ENCODE measurements at places on chromosomes 2 and 18. TPM values are rescaled to one million over a fixed set of nuclear protein-coding genes. Genes with fewer than 3 reads are reported as not detected.

GRCh38 chr18:14086458-14087231, 45.6 kb downstream of the ZNF519 start:
- H3K4me3 ChIP-seq: no peak overlapping the region
- H3K4me1 ChIP-seq: no peaks in the 10 kb centered on the region
- no peaks in the 10 kb centered on the region for H3K27me3 ChIP-seq
- no peaks in the 10 kb centered on the region for H3K36me3 ChIP-seq
- peak; percentile 66 for DNase-seq

The UGT1A10 gene
- not detected for total RNA-seq

GRCh38 chr18:78884502-78884901, 95.1 kb upstream of the SALL3 start:
- DNase-seq: no peak
- H3K27ac ChIP-seq: no peak overlapping the region
- H3K4me3 ChIP-seq: no peak overlapping the region
- H3K4me1 ChIP-seq: no peaks in the 10 kb centered on the region
- no peaks in the 10 kb centered on the region for H3K36me3 ChIP-seq
- no peaks in the 10 kb centered on the region for H3K27me3 ChIP-seq

The NEU2 gene
- not detected for total RNA-seq

The LIPG gene
- 75.2 TPM for total RNA-seq

The ADCYAP1 gene
- 0.40 TPM for total RNA-seq

The FNDC4 gene
- total RNA-seq: 15.6 TPM

- no peaks in the 10 kb centered on the region for H3K36me3 ChIP-seq
- no peak overlapping the region for H3K27ac ChIP-seq
- peaks cover 6% of the 10 kb centered on the region for H3K4me1 ChIP-seq
- no peaks in the 10 kb centered on the region for H3K27me3 ChIP-seq
- no peak overlapping the region for H3K4me3 ChIP-seq
Measured at GRCh38 chr18:11324956-11325882, 175.8 kb upstream of the PIEZO2 start.

The SOX11 gene
- 16.6 TPM for total RNA-seq

DNA sequence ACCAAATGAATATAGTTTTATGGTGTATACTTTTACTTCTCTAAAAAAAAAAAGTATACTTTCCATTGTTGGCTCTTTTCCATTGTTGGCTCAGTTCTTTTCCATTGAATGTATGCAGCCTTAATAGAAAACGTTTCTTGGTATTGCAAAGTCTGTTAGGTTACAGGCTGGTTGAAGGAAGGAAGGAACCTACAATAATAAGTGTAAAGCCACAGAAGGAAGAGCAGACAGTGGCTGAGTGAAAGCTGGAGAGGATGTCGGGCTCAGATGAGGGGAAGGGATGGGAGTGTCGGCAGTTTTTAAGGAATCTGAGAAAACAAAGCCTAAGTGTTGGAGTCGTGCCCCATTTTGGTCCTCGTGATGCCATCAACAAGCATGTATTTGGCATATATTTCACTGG, 6.8 kb downstream of the COPS8 start:
- H3K27ac ChIP-seq: peak overlapping the region; percentile 39
- no peaks in the 10 kb centered on the region for H3K27me3 ChIP-seq
- H3K36me3 ChIP-seq: peaks cover 3% of the 10 kb centered on the region
- no peak overlapping the region for H3K4me3 ChIP-seq
- H3K4me1 ChIP-seq: no peaks in the 10 kb centered on the region

- no peak overlapping the region for H3K27ac ChIP-seq
- no peak for DNase-seq
- no peaks in the 10 kb centered on the region for H3K27me3 ChIP-seq
- no peak overlapping the region for H3K4me3 ChIP-seq
- H3K4me1 ChIP-seq: no peaks in the 10 kb centered on the region
Measured at GRCh38 chr2:119293254-119293653, 69.6 kb downstream of the STEAP3 start.

DNA sequence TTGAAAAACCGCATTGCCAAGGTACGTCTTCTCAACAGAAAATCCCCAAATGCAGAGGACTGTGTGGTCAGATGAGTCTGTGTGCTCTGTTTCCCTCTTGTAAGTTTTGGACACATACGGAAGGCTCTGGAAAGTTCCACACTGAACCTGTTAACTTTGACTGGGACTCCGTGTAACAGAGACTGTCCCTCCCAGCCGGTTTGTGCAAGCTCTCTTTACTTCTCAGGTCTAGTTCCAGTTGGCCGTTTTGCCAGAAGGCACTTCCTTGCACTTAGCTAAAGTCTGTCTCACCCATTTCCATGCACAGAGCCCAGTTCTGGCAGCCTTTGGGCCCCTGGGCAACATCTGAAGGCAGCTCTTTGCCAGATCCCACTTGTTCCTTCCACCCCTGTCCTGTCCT, 22.0 kb downstream of the EFHD1 start:
- H3K4me3 ChIP-seq: no peak overlapping the region
- H3K36me3 ChIP-seq: no peaks in the 10 kb centered on the region
- no peaks in the 10 kb centered on the region for H3K27me3 ChIP-seq

DNA sequence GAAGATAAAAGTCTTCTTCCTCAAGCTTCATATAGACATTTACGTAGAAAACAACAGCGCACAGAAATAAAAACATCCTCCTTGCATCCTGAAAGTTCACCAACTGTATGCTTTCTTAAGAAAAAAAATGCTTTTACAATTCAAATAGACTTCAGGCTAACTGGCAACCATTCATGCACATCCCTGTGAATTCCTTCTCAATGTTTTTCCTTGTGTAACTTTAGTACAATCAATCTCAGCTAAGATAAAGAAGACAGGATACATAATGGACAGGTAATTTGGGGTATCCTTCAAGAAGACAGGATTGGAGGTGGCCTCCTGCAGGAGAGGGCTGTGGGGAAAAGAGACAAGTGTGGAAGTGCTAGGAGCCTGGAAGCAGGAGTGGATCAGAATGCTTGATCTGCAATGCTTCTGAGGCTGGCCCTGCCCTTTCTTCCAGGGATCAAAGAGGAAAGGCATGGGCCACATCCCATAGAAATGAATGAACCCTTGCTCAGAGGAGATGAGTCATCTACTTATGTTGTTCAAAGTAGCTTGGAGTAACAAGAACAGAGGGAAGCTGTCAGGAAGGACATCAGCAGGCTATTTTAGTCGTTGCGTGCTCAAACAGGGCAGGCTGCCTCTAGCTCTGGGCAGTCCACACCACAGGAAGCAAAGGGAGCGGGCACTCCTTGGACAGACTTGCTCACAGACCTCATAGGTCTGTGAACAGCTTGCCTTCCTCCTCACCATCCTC, 126.6 kb downstream of the TMEM131 start:
- H3K4me1 ChIP-seq: peaks cover 15% of the 10 kb centered on the region
- H3K36me3 ChIP-seq: no peaks in the 10 kb centered on the region
- no peak overlapping the region for H3K4me3 ChIP-seq

DNA sequence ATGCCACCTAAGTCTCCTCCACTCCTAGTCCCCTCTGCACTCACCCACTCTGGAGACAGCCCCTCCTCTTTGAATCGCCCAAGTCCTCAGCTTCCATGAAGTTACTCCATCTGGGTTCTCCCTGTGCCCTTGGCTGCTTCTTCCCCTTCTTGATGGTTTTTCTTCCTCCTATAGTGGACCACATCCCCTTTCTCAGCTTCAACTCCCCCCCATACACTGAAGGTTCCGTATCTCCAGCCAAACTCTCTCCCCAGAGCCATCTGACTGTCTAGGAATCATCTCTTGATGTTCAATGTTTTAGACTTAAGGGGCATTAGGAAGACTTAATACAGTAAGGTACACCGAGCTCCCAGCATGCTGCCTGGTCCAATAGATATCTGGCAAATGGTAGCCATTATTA, 39.6 kb downstream of the EMX1 start:
- H3K36me3 ChIP-seq: no peaks in the 10 kb centered on the region
- no peak overlapping the region for H3K27ac ChIP-seq
- H3K4me3 ChIP-seq: no peak overlapping the region
- H3K4me1 ChIP-seq: no peaks in the 10 kb centered on the region
- no peaks in the 10 kb centered on the region for H3K27me3 ChIP-seq

- no peak overlapping the region for H3K4me3 ChIP-seq
- no peaks in the 10 kb centered on the region for H3K27me3 ChIP-seq
- H3K36me3 ChIP-seq: no peaks in the 10 kb centered on the region
- no peaks in the 10 kb centered on the region for H3K4me1 ChIP-seq
- no peak for DNase-seq
- H3K27ac ChIP-seq: no peak overlapping the region
Measured at GRCh38 chr18:42950732-42951131, 164.8 kb downstream of the RIT2 start.

GRCh38 chr18:49025767-49026500, 75.2 kb upstream of the SMAD7 start:
- H3K27me3 ChIP-seq: no peaks in the 10 kb centered on the region
- no peaks in the 10 kb centered on the region for H3K36me3 ChIP-seq
- no peak overlapping the region for H3K4me3 ChIP-seq
- peak; percentile 7 for DNase-seq
- no peaks in the 10 kb centered on the region for H3K4me1 ChIP-seq

All from hepatocyte (in vitro differentiated cells).